Kidney (tissue), 22 donors: ENCODE measurements at places on chromosomes 16 and 17.
A peak's percentile ranks its signal among the peaks of the same experiment; 100 is the strongest.

- peak; percentile 85 for DNase-seq
These were observed 6.7 kb upstream of the C17orf107 start for GRCh38 chr17:4892499-4893221.

DNA sequence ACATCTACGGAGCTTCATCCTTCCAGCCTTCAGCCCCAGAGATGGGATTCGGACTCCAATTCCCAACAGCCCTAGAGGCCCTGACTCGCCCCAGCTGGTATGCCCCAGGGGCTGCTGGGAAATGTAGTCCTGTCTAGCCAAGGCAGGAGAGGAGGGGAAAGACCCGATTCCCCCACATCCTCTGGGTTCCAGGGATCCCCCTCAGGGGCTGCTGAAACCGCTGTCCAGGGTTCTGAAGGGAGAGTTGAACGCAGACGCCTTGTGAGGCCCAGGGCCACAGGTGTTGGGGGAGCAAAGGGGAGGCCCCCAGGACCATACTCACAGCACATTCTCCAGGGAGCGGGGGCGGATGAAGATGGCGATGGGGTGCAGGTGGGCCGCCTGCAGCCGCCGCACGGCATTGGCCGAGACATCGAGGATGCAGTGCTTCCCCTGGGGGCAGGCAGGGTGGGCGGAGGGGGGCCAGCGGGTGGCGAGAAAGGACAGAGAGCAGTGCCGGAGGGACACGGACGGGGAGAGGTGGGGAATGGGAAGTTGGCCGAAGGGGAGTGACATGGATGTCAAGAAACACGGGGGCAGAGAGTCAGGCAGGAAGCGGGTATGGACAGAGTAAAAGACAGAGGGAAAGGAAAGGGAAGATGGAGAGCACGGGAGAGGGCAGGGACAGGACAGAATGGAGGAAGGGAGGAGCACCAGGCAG is 12.6 kb upstream of the ASGR1 start:
- DNase-seq = peak; percentile 70

GRCh38 chr17:44935116-44935515 is 12.5 kb downstream of the KIF18B start:
- DNase-seq = no peak

- DNase-seq = peak; percentile 6
These were observed 196.0 kb downstream of the CBLN1 start for GRCh38 chr16:49085686-49086085.

DNA sequence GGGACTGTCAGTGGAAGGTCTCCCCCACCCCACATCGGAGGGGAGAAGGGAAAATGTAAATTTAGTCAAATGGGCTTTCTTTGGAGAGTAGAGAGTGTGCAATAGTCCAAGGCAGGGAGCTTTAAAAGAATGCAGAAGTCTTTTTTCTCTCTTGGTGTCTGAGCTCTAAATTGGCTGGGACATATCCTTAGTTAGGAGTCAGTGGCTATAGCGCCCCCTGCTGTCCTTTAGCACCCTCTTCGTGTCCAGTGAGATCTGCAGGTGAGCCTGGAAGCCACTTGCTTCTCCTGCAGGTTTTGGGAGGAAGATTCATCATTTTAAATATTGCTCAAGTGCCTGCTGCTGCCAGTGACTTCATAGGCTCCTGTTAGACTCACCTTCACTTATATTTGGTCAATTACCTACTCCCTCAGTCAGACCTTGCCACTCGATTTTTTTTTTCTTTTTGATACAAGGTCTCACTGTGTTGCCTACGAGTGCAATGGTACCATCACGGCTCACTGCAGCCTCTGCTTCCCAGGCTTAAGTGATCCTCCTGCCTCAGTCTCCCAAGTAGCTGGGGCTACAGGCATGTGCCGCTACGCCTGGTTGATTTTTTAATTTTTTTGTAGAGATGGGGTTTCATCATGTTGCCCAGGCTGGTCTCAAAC is 174.8 kb downstream of the PRKCB start:
- DNase-seq = no peak
